ENCODE measurements at places on chromosomes 16 and 17.

- no peak for DNase-seq
Measured at GRCh38 chr16:68475071-68475470, 26.8 kb upstream of the SMPD3 start.

- DNase-seq, result no peak
Measured at GRCh38 chr17:41666237-41666641, 22.4 kb upstream of the EIF1 start.

DNA sequence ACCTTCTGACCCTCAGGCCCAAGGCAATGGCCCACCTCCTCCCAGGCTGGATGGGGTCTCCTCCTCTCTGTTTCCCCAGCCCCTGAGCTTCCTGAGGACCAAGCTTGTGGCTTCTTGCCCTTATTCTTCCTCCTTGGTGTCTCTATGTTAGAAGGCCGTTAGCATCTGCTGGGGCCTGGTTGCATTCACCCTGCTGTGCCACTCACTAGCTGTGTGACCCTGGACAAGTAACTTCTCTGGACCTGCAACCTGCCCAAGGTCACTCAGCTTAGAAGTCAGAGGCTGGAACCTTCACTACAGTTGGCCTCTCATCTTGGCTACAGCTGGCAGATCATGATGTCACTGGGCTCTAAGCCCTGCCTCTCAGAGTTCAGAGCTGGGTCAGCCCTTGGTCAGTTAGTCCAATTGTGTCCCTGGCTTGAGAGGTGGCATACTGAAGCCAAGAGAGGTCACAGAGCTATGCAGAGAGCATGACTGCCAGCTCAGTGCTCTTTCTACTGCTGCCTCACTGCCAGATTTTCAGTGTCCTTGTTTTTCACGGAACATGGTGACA, 3.0 kb downstream of the MT2A start:
- peak; percentile 51 for DNase-seq

GRCh38 chr17:65684631-65685030, 123.2 kb upstream of the AXIN2 start:
- no peak for DNase-seq
